Motor neuron (in vitro differentiated cells): ENCODE measurements at places on chromosomes 1 and 21. TPM values are rescaled to one million over a fixed set of nuclear protein-coding genes. Genes with fewer than 3 reads are reported as not detected.

GRCh38 chr21:26117972-26118367 lies 52.6 kb downstream of the APP start:
- no peak for ATAC-seq

PADI2 gene
- total RNA-seq = 0.38 and 0.92 TPM in 2 replicates

- peak; percentile 99 for ATAC-seq
Measured at GRCh38 chr1:21397813-21398188, 42.1 kb upstream of the NBPF3 start.

DNA sequence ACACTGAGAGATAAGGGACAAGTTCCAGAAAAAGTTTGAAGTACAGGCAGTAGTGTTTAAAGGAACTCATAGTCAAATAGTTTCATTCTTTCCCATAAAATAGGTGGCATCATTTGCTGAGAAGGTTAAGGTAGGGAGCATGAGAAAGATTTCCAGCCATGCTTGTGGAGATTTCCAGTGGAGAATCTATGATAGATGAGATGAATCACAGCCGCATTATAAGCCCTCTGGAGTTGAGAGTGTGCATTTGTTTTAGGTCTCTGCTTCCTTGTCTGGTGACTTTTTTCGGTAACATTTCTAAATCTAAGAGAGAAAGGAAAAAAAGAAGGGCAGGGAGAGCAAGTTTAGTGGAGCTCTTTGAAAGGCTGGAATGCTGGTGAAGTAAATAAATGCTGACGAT lies 108.7 kb downstream of the DISP1 start:
- no peak for ATAC-seq

- no peak for ATAC-seq
Measured at GRCh38 chr1:182652933-182653332, 31.5 kb downstream of the RGS8 start.

DNA sequence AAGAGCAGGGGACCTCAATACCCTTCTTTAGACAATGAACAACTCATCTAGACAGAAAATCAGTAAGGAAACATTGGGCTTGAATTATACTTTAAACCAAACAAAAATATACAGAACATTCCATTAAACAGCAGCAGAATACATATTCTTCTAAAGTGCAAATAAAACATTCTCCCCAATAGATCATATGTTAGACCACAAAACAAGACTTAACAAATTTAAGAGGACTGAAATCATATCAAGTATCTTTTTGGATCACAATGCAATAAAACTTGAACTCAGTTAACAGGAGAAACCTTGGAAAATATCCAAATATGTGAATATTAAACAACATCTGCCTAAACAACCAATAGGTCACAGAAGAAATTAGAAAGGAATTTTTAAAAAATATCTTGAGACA lies 47.7 kb upstream of the HP1BP3 start:
- no peak for ATAC-seq

DNA sequence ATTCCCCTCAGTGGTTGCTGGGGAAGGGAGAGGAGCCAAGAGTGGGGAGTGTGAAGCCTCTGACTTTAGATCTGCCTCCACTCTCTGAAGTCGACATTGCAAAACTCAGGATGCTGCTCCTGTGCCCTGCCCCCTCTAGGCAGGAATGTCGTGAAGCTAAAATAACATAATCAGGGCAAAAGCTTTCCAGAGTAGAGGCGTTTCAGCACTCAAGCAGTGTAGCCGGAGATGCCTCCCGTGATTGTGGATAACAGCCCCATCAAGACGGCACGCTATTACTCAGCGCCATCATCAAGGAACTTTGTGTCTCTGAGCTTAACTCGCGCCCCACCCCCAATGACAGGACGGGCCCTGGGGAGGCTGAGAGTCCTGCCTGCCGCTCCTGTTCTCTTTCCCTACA lies 60.0 kb downstream of the FBXO2 start:
- ATAC-seq = peak; percentile 23

DNA sequence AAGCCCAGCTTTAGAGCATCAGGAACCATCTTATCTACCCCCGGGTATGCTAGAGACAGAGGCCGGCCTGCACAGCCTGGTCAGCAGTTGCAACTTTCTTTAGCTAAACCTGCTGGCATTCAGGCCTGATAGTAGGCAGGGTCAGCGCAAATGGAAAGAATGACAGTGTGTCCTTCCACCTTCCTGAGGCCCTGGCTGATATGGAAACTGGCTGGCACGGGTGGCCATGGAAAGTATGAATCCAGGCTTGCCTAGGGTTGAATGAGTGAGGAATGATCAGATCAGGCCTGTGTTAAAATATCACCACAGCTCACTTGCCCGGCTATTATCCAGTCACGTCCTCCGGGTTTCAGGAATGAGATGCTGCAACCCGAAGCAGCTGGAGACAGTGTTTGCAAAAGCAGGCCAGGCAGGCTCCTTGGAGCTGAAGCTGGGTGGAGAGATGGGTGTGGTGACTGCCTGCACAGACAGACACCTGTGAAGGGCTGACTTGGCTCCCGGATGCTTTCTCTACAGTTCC lies 34.7 kb downstream of the RCAN1 start:
- no peak for ATAC-seq

DNA sequence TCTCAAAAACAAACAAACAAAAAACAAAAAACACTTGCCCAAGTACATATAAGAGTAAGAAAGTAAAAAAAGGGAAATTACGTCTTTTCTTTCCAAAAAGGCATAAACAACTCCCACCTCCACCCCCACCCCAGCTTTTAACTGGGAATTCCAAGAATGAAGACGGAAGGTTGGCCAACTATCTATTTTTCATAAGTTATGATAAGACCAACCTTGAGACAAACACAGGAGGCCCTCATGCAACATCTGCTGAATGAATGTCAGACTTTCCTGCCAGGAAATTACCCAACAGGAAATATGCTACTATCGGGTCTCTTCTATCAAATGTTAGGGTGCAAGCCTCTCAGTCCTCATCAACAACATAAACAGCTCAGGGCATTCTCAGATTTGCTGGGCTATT lies 1.9 kb downstream of the BSDC1 start:
- no peak for ATAC-seq

GRCh38 chr1:8465692-8466091 lies 147.8 kb downstream of the SLC45A1 start:
- ATAC-seq = peak; percentile 32

DNA sequence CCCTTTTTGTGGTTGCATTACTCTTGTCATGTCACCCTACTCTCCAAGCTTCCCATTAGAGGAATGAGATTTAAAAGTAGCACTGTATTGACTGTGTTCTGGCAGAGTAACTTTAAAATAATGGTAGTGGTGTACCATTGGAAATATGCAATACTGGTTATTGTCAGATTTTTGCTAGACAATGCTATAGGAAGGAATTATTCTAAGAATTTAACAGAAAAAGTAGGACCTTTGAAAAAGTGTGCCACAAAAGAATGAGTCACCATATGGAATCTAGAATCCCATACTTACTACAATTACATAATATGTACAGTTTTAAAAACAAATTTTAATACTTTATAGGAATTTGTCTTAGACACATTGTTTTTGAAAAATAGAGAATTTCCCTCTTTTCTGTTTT lies 13.8 kb downstream of the MIER1 start:
- no peak for ATAC-seq
